ENCODE measurements at places on chromosomes 7 and 10.

- no peak for DNase-seq
These were observed 40.9 kb downstream of the PRPF18 start for GRCh38 chr10:13627459-13628310.

- no peak for DNase-seq
These were observed 11.4 kb upstream of the GRB10 start for GRCh38 chr7:50793947-50794570.

GRCh38 chr7:45001138-45001694, 1.2 kb downstream of the CCM2 start:
- DNase-seq: no peak

DNA sequence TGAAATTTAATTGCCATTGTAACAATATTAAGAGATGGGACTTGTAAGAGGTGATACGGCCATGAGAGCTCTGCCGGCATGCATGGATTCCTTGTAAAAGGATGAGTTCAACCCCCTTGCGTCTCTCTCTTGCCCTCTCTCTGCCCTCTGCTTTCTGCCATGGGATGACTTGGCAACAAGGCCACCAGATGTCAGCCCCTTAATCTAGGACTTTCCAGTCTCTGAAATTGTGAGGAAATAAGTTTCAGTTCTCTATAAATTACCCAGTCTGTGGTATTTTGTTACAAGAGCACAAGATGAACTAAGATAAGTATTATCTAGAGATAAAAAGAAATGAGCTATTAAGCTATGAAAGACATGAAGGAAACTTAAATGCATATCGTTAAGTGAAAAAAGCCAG, 145.7 kb upstream of the AHR start:
- DNase-seq: no peak

DNA sequence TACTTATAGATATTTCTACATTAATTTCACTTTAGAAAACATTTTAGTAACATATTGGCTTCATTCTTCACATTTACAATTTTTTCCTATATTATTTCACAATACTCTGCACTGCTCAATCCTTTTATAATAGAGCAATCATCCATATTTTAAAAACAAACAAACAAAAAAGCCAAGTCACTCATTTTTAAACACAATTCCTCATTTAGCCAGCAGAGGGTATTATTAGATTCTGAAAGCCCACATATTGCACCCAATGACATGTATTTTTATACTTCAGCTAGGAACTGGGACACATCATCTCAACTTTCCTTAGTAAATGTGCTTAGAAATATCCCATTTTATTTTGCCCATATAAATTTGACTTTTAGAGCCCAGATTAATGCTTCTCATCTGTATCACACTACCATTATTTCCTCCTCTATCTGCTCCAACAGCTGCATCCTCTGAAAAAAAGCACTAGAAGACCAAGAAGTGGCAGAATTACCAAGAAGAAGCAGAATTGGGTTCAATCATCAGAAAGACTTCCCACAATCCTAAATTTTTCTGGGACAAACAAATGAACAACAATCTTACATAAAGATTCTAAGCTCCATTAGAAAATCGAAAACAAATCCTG, 29.5 kb downstream of the CTNNA3 start:
- no peak for DNase-seq

DNA sequence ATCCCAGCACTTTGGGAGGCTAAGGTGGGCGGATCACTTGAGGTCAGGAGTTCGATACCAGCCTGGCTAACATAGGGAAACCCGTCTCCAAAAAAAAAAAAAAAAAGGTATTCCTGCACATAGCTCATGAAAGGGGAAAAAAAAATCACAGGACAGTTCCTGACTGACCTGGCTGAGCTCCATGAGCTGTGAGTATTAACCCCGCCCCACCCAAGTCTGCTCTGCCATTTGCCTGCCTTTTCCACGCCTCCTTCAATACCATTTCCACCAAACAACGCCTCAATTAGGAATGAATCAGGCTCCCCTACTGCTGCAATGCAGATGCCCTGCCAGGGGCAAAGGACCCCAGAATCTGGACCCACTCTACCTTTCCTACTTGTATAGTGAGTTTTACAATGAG, 55.0 kb downstream of the PDIA4 start:
- DNase-seq: no peak

- DNase-seq: no peak
These were observed 7.8 kb upstream of the BAMBI start for GRCh38 chr10:28669227-28670173.

GRCh38 chr7:13457790-13458189, 531.7 kb downstream of the ETV1 start:
- DNase-seq: no peak

- DNase-seq: no peak
These were observed 39.3 kb downstream of the CALD1 start for GRCh38 chr7:134818613-134819345.

DNA sequence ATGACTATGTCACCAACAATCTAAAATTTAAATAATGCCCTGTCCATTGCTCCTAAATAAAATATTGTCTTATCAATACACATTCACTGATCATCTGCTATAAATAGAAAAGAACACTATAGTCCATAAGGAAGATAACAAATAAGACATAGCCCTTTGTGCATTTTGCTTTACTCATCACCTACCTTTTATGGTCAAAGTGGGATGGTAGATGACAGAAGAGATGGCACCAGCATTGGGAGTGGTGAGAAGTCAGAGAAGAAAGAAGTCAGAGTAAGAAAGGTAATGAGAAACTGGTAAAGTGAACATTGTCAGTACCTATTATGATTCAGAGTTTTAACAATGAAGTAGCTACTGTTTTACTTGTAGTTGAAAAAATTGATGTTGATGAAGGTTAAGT, 31.1 kb downstream of the SEMA3E start:
- DNase-seq: no peak
